ENCODE measurements at places on chromosomes 11 and 22.
A peak's percentile ranks its signal among the peaks of the same experiment; 100 is the strongest.

DNA sequence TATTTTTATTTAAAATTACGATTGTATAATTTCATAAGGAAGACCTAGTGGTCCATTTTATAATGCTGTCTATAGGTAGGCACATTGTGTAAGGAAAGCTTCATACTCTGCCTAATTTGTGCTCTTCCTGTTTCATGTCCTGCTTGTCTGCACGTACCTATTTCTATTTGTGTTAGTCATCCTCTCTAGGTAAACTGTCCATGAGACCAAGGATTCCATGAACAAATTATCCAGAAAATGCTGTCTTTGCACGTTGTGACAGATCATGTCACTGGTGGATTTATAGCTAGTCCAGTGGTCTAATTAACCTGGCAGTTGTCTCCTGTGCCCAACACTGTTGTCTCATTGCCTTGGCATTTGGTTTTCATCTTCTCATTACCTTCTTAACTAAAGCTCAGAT is 44.7 kb downstream of the DNAJC24 start:
- no peak for DNase-seq

DNA sequence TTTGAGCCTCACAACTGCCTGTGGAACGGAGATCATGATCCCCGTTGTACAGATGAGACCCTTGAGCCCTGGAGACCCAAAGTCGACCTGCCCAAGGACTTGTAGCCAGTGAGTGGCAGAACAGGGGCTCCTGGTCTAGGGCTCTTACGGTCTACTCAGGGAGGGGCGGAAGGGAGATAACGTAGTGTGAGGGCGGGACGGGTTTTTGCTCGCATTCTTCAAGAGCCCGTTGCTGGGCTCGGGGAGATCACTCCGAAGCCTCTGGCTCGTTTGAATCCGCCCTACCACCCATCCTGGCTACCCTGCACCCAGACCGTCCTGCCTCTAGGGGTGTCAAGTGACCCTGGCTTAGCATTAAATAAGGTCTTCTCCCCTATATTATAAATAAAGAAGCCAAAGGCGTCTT is 639 bp downstream of the CRY2 start:
- peak; percentile 1 for DNase-seq

- no peak for DNase-seq
Measured at GRCh38 chr11:2211113-2211971, 39.7 kb upstream of the TH start.

DNA sequence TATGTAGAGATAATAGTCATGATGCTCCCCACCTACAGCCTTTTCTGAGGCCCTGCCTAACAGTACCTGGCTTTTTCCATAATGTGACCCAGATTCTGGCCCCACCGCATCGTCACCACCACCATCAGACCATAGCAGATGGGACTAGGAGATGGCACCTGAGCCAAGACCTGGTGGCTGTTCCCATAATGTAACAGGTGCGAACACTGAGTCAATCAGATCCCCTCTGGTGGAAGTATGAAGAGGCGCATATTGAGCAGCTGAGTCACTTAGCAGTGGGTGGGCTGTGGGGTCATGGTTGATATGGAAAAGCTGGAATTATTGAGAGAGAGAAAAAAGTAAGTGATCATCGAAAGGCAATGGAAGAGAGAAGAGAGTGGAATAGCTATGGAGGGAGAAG is 578.0 kb upstream of the CADM1 start:
- DNase-seq, result no peak

DNA sequence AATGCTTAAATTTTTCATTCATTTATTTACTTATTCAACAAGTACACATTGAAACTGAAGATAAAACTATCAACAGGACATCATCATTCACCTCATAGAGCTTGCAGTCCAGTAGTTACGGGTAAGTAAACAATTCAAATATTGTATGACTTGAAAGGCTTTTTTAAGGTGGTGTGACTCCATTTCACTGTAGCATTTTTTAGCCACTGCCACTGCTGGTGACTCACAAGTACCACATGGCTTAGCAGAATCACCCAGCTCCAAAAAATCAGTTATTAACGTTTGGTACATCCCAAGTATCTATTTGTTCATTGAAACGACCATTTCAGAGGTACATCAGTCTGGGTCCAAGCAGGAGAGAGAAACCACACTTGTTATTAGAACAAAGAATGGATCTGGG is 427.9 kb upstream of the DDI1 start:
- DNase-seq, result no peak

- DNase-seq, result no peak
Measured at GRCh38 chr11:78838417-78838816, 263.8 kb upstream of the NARS2 start.

DNA sequence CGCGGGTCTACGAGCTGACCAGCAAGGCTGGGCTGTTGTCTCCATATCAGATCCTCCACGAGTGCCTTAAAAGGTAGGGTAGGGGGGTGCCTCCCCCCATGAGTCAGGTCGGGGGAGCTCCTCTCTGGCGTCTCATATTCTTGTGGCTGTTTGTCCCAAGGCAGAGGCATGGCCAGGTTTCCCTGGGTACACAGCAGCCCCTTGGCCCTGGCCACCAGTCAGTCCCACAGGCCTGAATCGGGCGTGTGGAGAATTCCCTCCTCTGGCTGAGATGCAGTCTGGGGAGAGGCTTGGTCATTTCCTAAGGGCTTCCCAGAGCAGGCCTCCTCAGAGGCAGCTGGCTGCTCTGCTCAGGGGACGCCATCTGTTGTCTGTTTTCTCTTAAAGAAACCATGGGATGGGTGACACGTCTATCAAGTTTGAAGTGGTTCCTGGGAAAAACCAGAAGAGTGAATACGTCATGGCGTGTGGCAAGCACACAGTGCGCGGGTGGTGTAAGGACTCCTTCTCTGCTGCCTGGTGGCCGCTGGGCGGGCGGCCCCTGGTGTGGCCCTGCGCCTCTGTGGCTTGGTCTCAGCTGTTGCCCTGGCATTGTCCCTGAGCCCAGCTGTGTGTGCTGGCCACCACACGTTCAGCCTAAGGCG is 9.6 kb upstream of the RANBP1 start:
- DNase-seq, result no peak

GRCh38 chr11:9955391-9955790 is 291.5 kb downstream of the SWAP70 start:
- no peak for DNase-seq

GRCh38 chr11:1863352-1864216 is 10.7 kb downstream of the LSP1 start:
- no peak for DNase-seq

DNA sequence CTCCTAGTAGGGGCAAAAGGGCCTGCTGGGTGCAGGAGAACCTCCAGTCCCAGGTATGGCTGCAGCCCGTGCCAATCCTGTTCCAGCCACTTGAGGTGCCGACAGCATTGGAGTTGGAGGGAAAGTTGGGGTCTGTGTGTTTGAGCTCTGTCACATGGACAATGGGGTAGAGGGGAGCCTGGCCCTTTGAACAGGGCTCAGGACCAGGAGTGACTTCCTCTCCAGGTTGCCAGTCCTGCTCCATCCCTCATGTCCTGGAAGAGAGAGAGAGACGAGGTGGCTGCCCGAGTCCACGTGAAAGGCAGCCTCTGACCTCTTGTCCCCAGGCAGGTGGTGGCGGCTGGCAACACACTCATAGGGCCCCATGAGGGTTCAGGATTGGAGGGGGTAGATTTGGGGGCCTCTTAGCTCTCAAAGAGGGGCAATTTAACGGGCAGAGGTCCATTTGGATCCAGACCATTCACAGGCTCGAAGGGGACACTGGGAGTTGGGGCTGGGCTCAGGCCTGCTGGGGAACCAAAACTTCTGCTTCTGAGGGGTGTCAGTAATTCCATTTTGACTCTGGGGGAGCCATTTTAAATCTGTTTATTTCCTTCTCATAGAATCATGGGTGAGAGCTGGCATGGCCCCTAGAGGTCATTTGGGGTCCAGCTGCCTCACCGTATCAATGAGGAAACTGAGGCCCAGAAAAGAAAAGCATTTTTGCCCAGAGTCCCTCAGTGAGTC is 4.1 kb downstream of the ADORA2A start:
- DNase-seq, result no peak

GRCh38 chr11:66311470-66311964 is 5.3 kb downstream of the CD248 start:
- DNase-seq, result no peak

GRCh38 chr22:24140357-24140756 is 40.9 kb upstream of the SUSD2 start:
- DNase-seq, result no peak

DNA sequence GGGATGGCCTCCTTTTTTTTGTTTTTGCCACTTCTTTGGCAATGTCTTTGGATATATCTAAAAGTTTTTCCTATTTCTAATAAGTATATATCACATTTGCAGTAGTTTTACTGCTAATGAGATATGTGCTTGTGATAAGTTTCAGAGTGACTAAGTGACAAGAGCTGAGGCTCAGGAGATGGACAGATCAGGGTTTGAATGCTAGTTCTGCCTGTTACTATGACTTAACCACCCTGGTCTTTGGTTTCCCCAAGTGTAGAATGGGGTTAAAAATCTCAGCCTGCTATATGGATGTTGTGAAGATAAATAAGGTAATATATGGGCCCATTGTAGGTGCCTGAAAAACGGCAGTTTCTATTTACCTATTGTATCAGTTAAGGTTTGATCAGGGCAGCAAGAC is 9.1 kb upstream of the MICAL2 start:
- no peak for DNase-seq

DNA sequence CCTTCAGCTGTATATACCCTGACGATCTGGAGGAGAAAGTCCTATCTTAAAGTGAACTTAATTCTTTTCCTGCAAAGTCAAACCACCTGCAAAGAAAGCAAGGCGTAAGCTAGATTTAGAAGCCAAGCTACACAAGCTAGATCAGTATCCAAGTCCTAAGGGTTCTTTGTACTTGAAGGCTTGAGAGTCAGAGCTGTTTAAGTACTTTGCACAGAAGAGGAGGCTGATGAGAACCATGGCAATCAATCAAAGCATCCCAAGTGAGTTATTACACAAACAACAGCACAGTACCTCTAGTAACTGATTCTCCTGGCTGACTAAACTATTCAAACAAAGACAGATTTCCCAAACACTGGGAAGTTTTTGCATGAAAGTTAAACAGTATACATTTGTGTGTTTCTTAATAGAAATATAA is 1.9 kb downstream of the CDON start:
- DNase-seq, result no peak

GRCh38 chr22:42299586-42300258 is 29.3 kb upstream of the TCF20 start:
- DNase-seq, result no peak

GRCh38 chr11:69193629-69194028 is 37.9 kb downstream of the SMIM38 start:
- DNase-seq, result no peak

DNA sequence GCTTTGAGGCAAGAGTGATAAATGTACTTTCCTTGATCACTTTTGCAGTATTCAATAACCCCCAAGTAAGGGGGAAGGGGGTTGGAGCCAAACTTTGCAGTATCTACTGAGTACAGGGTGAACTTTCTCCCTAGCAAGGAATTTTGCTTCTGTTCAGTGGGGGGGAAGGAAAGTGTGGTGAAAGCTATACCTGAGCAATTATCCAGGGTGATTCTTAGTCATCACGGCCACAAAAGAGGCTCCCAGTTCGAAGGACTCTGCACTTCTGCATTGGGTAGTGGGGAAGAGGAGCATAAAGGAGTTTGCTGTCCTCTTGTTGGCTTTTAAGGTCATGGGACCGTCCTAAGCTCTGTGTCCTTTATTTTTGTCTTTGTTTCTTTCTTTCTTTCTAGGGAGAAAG is 346.5 kb upstream of the SYN3 start:
- no peak for DNase-seq

DNA sequence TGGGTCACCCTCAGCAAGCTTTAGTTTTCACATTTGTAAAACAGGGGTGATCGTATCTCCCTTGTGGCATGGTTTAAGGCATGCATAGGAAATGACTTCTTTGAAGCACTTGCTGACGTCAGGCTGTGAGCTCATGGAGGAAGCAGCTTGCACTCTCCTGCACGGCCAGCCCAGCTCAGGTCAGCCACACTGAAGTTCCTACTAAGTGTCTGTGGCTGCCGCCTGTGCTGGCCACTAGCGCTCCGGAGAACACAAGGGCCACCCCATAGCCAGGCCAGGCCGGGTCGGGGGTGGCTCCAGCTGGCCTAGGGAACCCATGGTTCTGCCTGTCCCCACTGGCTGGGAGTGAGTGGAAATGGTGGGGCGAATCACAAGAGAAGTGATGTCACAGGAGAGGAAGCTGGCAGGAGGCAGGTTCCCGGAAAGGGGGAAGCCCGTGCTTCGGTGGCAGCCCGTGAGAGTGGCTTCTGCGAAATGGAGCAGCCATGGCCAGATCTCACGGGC is 28.2 kb downstream of the KCTD17 start:
- peak; percentile 53 for DNase-seq

DNA sequence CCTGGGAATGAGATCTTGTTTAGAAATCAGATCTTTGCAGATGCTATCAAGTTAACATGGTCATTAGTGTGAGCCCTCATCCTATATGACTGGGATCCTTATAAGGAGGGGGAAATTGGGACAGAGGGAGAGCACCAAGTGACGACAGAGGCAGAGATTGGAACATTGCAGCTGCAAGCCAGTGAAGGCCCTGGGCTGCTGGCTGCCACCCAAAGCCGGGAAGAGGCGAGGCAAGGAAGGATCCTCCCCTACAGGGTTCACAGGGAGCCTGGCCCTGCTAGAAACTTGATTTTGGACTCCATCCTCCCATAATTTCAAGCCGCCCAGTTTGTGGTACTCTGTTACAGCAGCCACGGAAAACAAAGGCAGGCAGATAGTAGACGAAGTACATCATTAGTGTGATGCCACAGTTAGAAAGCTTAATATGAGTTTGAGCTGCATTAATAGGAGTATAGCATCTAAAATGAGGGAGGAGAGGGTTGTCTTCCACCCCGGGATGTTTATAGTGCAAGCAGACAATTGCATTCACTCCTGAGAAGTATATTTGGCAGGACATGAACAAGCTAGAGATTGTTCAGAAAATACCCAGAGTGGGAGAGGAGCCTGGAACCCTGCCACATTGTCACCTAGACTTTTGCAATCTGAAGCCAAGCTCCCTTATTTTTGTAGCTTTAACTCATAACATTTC is 56.8 kb upstream of the CLMP start:
- no peak for DNase-seq

DNA sequence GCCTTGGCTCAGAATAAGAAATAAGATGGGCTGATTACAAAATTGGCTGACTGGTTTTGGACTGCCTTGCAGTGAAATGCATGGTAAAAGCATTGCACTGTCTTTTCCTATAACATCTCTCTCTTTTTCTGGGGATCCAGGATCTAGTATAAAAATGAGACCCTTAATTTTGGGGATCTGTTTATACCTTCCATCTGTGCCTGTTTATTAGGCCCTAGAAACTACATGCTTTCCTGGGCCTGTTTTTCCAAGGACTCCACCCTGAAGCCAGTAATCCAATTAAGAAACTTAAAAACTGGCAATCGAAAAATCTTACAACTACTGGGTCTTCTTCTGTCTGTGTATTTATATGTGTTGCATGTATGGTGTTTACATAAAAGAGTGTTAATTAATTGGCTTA is 14.5 kb downstream of the HORMAD2 start:
- DNase-seq, result no peak

- DNase-seq, result no peak
Measured at GRCh38 chr22:49587421-49587820, 240.3 kb downstream of the BRD1 start.

GRCh38 chr22:46714550-46714949 is 23.5 kb downstream of the CERK start:
- no peak for DNase-seq

- DNase-seq, result no peak
Measured at GRCh38 chr11:14148653-14149273, 186.2 kb downstream of the SPON1 start.
